Esophagus squamous epithelium (tissue), 5 donors: ENCODE measurements at places on chromosomes 5 and 9.

- peak overlapping the region; percentile 54 for H3K27ac ChIP-seq
- no peaks in the 10 kb centered on the region for H3K27me3 ChIP-seq
- no peaks in the 10 kb centered on the region for H3K4me1 ChIP-seq
These were observed 237.5 kb downstream of the CD180 start for GRCh38 chr5:66958980-66959641.

DNA sequence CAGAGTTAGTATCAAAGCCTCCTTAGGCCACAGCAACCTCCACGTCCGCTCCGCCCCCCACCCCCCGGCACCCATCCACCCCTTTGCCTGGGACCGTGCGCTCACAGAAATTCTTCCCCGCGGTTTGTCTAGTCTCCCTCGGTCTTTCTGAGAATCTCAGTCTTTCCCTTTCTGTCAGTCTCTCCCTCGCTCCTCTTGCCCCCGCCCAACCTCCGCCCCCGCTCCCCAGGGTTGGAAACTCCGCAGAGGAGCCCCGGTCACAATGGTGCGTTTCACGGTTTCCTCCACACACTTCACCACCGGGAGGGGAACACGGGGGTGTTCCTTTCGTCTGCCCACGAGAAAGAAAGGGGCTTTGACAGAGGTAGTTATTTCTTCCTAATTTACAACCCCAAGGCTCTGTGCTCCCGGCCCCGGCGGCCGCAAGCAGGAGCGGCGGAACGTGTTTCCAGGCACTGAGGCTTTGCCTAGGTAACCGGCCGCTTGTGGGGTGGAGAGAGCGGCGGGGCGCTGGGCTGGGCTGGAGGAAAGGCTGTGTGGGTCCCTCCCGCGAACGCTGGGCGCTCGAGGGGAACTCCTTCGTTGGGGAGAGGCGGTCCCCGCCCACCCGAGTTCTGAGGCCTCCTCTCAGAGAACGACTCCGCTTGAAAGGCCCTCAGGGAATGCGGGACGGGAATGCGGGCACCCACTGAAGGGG lies 2.1 kb downstream of the NR4A3 start:
- no peaks in the 10 kb centered on the region for H3K36me3 ChIP-seq
- H3K4me1 ChIP-seq = peaks cover 64% of the 10 kb centered on the region
- DNase-seq = no peak
- peak overlapping the region; percentile 86 for H3K4me3 ChIP-seq

DNA sequence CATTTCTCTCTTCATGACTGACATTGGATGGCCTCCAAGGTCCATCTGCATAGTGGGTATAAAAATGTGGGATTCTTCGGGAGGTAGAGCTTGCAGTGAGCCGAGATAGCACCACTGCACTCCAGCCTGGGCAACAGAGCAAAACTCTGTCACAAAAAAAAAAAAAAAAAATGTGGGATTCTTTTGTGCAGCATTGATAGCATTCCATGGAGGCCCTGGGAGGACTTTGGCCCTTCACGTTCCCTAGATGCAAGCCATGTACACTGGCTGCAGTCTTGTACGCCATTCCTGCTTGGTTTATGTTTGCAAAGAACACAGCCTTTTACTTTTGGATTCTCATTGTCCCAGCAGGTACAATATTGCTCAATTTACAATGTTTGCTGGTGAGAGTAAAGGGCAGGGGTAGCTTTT lies 157.8 kb downstream of the SLCO4C1 start:
- H3K4me3 ChIP-seq = no peak overlapping the region
- H3K27ac ChIP-seq = no peak overlapping the region
- H3K36me3 ChIP-seq = no peaks in the 10 kb centered on the region
- no peak for DNase-seq

- no peaks in the 10 kb centered on the region for H3K36me3 ChIP-seq
- no peaks in the 10 kb centered on the region for H3K4me1 ChIP-seq
- H3K27me3 ChIP-seq = no peaks in the 10 kb centered on the region
- no peak for DNase-seq
- no peak overlapping the region for H3K4me3 ChIP-seq
- H3K27ac ChIP-seq = no peak overlapping the region
These were observed 131.1 kb upstream of the MOCS2 start for GRCh38 chr5:53240661-53241060.

DNA sequence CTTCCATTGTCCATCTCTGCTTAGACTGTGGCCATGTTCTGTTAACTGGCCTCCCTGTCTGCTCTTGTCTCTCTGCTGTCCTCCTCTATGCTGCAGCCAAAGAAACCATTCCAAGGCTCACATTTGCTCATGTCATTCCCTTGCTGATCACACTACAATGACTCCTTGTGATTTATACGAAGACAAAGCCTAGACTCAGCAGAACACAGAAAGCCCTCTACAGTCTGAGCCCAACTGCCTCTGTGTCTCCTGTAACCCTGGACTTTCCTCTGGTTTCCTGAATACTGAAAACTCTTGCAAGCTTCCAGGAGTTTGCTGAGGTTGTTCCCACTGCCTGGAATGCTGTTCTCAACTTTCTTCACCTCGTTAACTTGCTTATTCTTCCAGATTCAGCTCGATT lies 191.8 kb downstream of the TMEM38B start:
- H3K27me3 ChIP-seq = no peaks in the 10 kb centered on the region
- H3K27ac ChIP-seq = no peak overlapping the region
- no peak for DNase-seq
- H3K4me1 ChIP-seq = no peaks in the 10 kb centered on the region

DNA sequence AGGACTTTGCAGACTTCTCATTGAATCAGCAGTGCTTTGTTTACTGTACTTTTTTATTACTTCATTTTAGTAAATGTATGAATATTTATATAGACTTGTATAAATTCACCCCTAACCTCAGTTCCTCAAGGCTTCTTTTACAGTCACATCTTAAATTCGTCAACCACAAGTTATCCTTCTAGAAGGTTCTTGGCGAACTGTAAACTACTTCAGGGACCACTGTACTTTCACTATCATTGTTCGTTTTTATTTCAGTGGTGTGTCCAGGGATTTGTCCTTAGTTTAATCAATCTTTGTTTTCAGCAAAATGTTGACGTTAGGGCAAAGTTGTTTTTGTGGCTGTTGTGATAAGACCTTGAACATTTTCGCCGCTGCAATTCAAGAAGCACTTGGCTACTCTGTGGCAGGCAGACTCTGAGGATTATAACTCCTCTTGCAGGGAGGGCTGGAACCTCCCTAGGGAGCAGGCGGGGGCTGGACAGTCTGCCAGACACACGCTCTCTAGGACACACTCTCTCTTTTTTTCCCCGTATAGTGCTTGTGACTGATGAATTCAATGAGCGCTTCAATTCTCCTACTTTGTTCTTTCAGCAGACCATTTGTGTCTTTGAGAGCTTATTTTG lies 252.8 kb downstream of the FBXL7 start:
- no peaks in the 10 kb centered on the region for H3K36me3 ChIP-seq
- H3K27ac ChIP-seq = no peak overlapping the region
- DNase-seq = no peak
- H3K4me1 ChIP-seq = no peaks in the 10 kb centered on the region
- no peaks in the 10 kb centered on the region for H3K27me3 ChIP-seq

DNA sequence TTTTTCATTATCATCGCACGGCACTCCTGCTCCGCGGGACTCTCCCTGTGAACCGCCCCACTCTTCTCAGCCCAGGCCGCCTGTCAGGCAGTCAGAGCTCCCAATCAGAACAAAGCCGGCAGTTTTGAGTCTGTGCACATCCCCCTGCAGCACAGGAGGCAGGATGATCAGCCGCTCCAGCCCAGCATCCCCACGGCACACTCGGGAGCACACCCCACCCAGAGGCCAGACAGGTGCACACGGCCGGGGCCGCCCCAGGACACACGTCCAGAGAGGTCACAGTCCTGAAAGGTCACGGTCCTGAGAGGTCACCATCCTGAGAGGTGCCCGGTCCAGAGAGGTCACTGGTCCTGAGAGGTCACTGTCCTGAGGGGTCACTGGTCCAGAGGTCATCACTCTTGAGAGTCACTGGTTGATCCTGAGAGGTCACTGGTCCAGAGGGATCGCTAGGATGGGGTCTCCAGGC lies 8.4 kb downstream of the TPPP start:
- H3K27me3 ChIP-seq = no peaks in the 10 kb centered on the region
- no peaks in the 10 kb centered on the region for H3K4me1 ChIP-seq
- H3K4me3 ChIP-seq = no peak overlapping the region
- no peaks in the 10 kb centered on the region for H3K36me3 ChIP-seq

GRCh38 chr5:124043456-124043855 lies 531.5 kb downstream of the CSNK1G3 start:
- H3K27me3 ChIP-seq = no peaks in the 10 kb centered on the region
- no peak overlapping the region for H3K4me3 ChIP-seq
- no peaks in the 10 kb centered on the region for H3K36me3 ChIP-seq
- no peaks in the 10 kb centered on the region for H3K4me1 ChIP-seq
- H3K27ac ChIP-seq = no peak overlapping the region
- no peak for DNase-seq

DNA sequence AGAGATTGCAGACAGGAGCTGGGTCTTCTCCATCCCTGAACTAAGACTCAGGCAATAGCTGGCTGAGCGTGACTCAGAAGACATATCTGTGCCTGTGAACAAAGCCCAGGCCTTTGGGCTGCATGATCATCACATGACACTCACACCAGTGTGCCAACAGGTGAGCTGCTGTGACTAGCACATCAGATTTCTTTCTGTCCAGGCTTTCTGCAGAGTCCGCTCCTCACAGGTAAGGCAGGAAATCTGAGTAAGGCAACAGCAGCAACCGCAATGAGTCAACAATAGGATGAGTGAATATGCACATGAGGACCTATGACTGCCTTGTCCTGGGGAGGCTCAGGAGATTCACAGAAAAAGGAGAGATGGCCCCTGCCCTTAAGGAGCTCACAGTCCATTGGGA lies 293.6 kb downstream of the ACTL7B start:
- no peak for DNase-seq
- peak overlapping the region; percentile 77 for H3K27ac ChIP-seq
- no peaks in the 10 kb centered on the region for H3K36me3 ChIP-seq
- H3K4me1 ChIP-seq = peaks cover 6% of the 10 kb centered on the region
- H3K4me3 ChIP-seq = no peak overlapping the region

- no peak overlapping the region for H3K4me3 ChIP-seq
- H3K4me1 ChIP-seq = no peaks in the 10 kb centered on the region
- no peaks in the 10 kb centered on the region for H3K36me3 ChIP-seq
- no peaks in the 10 kb centered on the region for H3K27me3 ChIP-seq
These were observed 195.2 kb upstream of the ISL1 start for GRCh38 chr5:51188001-51188591.

DNA sequence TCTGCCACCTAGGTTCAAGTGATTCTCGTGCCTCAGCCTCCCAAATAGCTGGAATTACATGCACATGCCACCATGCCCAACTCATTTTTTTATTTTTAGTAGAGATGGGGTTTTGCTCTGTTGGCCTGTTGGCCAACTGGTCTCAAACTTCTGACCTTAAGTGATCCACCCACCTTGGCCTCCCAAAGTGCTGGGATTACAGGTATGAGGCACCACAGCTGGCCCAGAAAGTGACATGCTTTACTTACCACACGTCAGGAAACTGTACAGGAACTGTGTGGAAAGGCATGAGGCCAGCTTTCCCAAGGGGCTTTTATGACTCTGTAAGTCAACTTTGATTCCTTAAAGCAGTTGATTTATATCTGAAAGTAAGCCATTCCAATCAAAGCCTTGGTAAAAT lies 25.0 kb downstream of the DNAJB5 start:
- H3K4me1 ChIP-seq = no peaks in the 10 kb centered on the region
- no peaks in the 10 kb centered on the region for H3K27me3 ChIP-seq
- no peak overlapping the region for H3K27ac ChIP-seq
- H3K4me3 ChIP-seq = no peak overlapping the region
- no peak for DNase-seq

DNA sequence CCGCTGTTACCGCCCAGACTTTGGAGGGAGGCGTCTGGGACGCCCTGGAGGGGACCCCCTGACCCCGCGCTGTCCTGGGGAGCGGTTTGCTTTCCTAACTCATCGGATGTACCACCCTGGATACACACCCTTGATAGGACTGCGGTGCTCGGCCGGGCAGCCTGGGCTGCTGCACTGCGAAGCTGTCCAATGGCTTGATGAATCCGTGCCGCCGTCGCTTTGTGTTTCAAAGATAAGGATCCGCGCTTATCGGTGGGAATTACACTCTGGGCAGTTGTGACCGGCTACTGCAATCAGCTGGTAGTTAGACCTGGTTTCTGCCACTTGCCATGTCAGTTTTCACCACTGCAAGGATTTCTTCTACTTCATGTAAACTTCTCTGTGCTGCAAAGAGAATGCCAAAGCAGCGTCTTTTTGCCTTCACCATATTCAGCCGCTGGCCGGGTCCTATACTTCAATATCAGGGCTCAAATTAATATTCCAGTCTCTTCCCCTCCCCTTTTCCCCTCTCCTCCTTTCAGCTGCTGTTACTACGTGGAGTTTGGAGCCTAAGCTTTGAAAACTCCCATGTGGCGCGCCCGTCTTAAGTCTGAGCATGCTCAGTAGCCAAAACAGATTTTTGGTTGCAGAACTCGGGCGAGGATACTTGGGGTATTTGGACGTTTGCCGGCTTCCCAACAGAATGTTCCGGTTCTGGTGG lies 727 bp downstream of the SMAD5 start:
- no peaks in the 10 kb centered on the region for H3K27me3 ChIP-seq
- H3K27ac ChIP-seq = peak overlapping the region; percentile 94
- no peak for DNase-seq
- peaks cover 12% of the 10 kb centered on the region for H3K4me1 ChIP-seq

DNA sequence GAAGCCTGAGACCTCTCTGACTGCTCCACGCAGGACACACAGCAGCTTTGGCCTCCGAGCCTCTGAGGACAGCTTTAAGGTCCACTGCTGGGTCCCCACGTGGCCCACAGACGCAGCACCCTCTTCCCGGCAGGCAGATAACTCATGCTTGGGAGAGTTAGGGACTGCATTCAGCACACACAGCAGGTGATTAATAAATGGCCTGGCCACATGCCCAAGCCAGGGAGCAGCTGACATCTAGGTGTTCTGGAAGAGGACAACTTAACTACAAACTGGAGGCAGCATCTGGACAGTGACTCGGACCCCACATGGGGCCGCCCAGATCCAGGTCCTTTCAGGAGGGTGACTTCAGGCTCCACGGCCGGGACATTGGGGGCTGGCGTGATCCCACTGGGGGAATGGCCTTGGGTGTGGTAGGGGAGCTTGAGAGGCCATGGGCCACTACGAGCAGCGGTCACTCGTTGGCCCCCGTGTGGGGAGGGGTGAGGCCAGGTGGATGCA lies 11.3 kb downstream of the NINJ1 start:
- H3K36me3 ChIP-seq = peaks cover 6% of the 10 kb centered on the region
- no peak overlapping the region for H3K4me3 ChIP-seq
- peaks cover 37% of the 10 kb centered on the region for H3K4me1 ChIP-seq
- H3K27ac ChIP-seq = no peak overlapping the region

GRCh38 chr5:140391312-140391711 lies 10.3 kb upstream of the ANKHD1 start:
- no peak overlapping the region for H3K4me3 ChIP-seq
- no peak overlapping the region for H3K27ac ChIP-seq
- peaks cover 11% of the 10 kb centered on the region for H3K4me1 ChIP-seq
- no peaks in the 10 kb centered on the region for H3K27me3 ChIP-seq
- no peak for DNase-seq

DNA sequence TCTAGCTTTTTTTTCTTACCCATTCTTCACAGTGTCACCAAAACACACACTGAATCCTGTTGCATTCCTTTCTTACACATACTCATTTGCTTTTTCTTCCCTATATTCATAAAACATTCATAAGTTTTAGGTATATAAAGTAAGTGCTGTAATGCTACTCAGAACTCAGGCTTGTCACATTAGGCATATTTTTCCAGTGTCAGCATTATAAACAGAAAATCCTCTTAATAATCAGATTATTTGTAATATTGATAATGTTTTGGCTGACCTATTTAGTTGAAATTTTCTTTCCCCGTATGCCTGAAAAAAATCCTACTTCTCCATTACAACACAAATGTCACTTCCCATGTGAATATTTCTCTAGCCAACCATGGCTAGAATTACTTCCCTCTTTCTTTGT lies 743.0 kb upstream of the NUDT12 start:
- no peaks in the 10 kb centered on the region for H3K4me1 ChIP-seq
- H3K27me3 ChIP-seq = no peaks in the 10 kb centered on the region
- no peak for DNase-seq
- H3K27ac ChIP-seq = no peak overlapping the region
